Peyer's patch (tissue), 4 donors: ENCODE measurements at places on chromosomes 16 and 17. TPM values are rescaled to one million over a fixed set of nuclear protein-coding genes. Genes with fewer than 3 reads are reported as not detected.
A peak's percentile ranks its signal among the peaks of the same experiment; 100 is the strongest.

GRCh38 chr17:73155410-73156165, 9.2 kb upstream of the SSTR2 start:
- DNase-seq: no peak

DPEP3 gene
- total RNA-seq: not detected

GRCh38 chr16:16038950-16039349, 89.5 kb downstream of the ABCC1 start:
- no peak for DNase-seq

- no peak for DNase-seq
Measured at GRCh38 chr17:1169221-1169928, 10.4 kb downstream of the ABR start.

- DNase-seq: peak; percentile 82
Measured at GRCh38 chr16:83826146-83826913, 18.6 kb downstream of the HSBP1 start.

GRCh38 chr16:5916711-5917191, 819.2 kb upstream of the EEF2KMT start:
- no peak for DNase-seq

DNA sequence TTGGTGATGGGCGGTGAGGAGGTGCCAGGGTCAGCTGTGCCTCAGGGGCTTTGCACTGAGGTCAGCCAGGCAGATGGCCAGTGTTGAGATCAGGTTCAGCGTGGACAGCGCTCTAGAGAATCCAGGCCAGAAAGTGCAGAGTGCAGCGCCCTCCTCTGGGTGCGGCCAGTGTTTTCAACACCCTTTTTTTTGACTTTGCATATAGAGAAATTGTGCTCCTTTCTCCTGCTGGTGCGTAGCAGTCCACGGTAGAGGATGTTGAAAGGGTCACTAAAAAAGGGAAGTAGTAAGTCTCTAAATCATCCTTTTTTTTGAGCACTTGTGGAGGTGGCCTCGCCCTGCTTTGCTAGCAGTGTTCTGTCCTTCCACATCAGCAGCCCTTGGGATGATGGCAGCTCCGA, 53.9 kb downstream of the BANP start:
- DNase-seq: no peak

RNU2-1 gene
- total RNA-seq: not detected

WSCD1 gene
- 38.8 TPM for total RNA-seq
